Stomach (tissue), 19 donors: ENCODE measurements at places on chromosomes 4 and X. TPM values are rescaled to one million over a fixed set of nuclear protein-coding genes. Genes with fewer than 3 reads are reported as not detected.

Gene CT47B1
- total RNA-seq = not detected

- H3K27ac ChIP-seq = no peak overlapping the region
- no peaks in the 10 kb centered on the region for H3K4me1 ChIP-seq
- no peak overlapping the region for H3K4me3 ChIP-seq
- no peaks in the 10 kb centered on the region for H3K27me3 ChIP-seq
- H3K36me3 ChIP-seq = no peaks in the 10 kb centered on the region
Measured at GRCh38 chr4:112038861-112039260, 106.4 kb upstream of the FAM241A start.

- H3K27ac ChIP-seq = no peak overlapping the region
- H3K4me3 ChIP-seq = no peak overlapping the region
- no peaks in the 10 kb centered on the region for H3K27me3 ChIP-seq
- no peaks in the 10 kb centered on the region for H3K36me3 ChIP-seq
- no peak for DNase-seq
Measured at GRCh38 chr4:182748949-182749348, 168.2 kb downstream of the DCTD start.

Gene NCAPG
- total RNA-seq = 10.8 TPM

GRCh38 chr4:17584521-17585213 is 7.7 kb downstream of the LAP3 start:
- no peak overlapping the region for H3K27ac ChIP-seq
- H3K4me1 ChIP-seq = peaks cover 8% of the 10 kb centered on the region
- H3K36me3 ChIP-seq = peaks cover 95% of the 10 kb centered on the region
- H3K4me3 ChIP-seq = no peak overlapping the region

Gene SSX4B
- not detected for total RNA-seq

- no peak for DNase-seq
- H3K27ac ChIP-seq = no peak overlapping the region
Measured at GRCh38 chrX:72002875-72003274, 92.2 kb downstream of the NHSL2 start.
